ENCODE measurements at places on chromosomes 6 and 20. TPM values are rescaled to one million over a fixed set of nuclear protein-coding genes. Genes with fewer than 3 reads are reported as not detected.

SNAP25 gene
- total RNA-seq = 20.3 TPM

LPA gene
- 0.05 TPM for total RNA-seq

HTR1B gene
- 0.18 TPM for total RNA-seq

ZNF451 gene
- total RNA-seq = 6.7 TPM

CCN6 gene
- not detected for total RNA-seq

TBXT gene
- total RNA-seq = not detected

HLA-DMB gene
- 2.0 TPM for total RNA-seq

FAM209B gene
- 1.00 TPM for total RNA-seq

AKAP12 gene
- total RNA-seq = 123 TPM

SLC35F1 gene
- not detected for total RNA-seq

DDX27 gene
- total RNA-seq = 61.4 TPM

CDSN gene
- not detected for total RNA-seq

PTP4A1 gene
- 110 TPM for total RNA-seq
